ENCODE measurements at places on chromosomes 3 and 15.

DNA sequence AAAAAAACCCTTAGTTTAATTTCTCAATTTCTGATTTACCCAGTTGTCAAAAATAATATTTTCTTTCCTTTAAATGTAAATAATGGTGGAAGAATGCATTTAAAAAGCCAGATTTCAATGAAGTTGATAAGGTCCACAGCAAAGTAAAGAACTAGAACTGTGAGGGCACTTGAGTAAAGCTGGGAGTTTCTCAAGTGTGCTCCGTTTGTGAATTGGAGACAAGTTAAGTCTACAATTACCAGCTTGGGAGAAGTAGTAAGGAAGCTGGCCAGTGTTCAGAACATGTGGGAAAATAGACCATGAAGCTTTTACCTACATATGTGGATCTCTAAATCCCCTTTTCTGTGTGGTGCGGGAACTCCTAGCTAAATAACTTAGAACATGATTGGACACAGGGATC, 239.4 kb downstream of the OXSM start:
- DNase-seq, result no peak

- DNase-seq, result no peak
Observed at GRCh38 chr3:165837058-165837525, at the start of gene BCHE. Gene BCHE, minus strand, starts transcription at chr3:165837423. Its CDS starts 6,390 bp downstream, at chr3:165831033.

GRCh38 chr3:37987315-37987697, 3.3 kb upstream of the VILL start:
- DNase-seq, result no peak

GRCh38 chr3:3799173-3800079, at the start of gene LRRN1:
Gene LRRN1, plus strand, starts transcription at chr3:3799431. Its CDS starts 45,211 bp downstream, at chr3:3844642.
- DNase-seq, result no peak

DNA sequence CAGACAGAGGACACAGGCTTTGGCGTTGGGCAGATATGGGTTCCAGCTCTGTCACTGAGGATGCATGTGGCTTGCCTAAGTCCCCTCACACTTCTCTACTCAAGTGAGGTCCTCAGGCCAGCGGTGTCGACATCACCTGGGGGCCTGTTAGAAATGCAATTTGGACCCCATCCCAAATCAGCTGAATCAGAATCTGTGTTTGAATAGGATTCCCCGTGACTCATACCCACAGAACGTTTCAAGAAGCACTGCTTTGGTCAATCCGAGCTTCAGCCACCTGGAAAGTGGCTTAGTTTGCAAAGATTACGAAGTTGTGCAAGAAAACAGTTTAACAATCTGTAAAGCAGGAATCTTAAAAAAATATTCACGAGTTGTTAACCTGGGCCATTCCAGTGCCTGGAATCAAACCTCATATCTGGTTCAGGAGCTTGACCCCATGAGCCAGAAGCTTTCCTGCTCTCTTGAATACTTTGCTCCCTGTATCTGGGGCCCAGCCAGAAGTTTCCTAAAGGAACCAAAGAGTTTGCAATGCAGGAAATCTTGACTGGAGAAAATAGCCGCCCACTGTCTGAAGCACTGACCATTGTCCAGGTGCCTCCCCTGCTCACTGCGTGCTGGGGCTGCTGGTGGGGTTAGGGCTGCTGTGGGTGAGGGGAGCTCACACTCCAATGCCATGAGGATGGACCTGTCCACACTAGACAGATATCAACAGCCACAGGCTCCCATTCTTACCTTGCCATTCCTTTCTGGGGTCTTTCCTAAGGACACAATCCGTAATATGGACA, 208.5 kb upstream of the LINGO1 start:
- DNase-seq, result no peak

DNA sequence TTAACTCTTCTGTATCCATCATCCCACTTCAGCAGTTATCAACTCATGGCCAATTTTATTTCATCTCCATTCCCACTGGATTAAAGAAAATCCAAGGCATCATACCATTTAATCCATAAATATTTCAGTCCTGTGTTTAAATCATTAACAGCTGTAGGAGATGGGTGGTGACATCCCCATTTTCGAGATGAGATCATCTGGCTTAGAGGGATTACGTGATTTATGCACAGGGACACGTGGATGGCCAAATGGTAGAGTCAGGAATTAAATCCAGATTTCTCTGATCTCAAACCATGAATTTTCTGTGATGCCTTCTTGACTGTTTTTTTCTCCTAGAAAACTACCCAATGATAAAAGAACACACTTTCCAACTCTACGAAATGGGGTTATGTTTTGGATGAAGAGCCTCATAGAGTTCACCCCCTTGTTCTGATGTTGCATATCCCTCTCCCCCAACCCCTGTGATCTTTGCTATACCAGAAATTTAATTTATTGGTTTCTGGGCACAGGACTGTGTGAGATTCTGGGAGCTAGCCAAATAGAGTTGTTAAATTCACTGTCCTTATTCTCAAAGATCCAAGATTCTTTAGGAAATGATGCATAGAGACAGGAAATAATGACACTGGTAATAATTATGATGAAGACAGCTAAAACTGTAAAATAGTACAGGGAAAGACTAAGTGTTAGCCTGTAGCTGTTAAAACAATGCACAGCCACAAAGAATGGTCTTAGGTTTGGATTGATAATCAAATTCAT, 7.4 kb downstream of the ZNF589 start:
- no peak for DNase-seq

- no peak for DNase-seq
Observed at GRCh38 chr15:101305820-101306255, 10.8 kb upstream of the SNRPA1 start.

- no peak for DNase-seq
Observed at GRCh38 chr3:170740726-170741591, 129.0 kb downstream of the RPL22L1 start.

DNA sequence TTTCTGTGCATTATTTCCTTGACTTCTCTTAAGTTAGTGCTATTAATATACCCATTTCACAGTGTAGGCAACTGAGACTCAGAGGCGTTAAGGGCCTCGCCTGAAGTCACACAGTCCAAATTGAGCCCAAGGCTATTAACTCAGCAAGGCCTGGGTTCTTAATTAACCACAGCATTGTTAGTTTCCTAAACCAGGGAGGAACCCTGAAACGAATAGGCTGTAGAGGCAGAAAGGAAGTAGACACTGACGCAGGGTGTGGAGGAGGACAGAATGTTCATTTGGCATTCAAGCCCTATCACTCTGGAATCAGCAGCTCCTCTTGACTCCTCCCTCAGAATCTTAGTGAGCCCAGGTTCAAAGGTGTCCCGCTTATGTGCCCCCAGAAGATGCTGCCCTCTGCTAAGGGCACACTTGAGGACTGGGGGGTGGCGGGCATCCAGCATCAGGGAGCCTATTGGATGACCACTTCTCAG, 13.9 kb downstream of the ARHGEF3 start:
- DNase-seq, result peak; percentile 25

GRCh38 chr3:19688767-19689166, 245.2 kb downstream of the EFHB start:
- no peak for DNase-seq

GRCh38 chr3:100114413-100115030, at the start of gene FILIP1L:
Gene FILIP1L, minus strand, starts transcription at chr3:100114501.
- DNase-seq, result no peak

GRCh38 chr15:55379095-55379494, 29.1 kb downstream of the CCPG1 start:
- no peak for DNase-seq

- no peak for DNase-seq
Observed at GRCh38 chr15:78082106-78082742, 4.7 kb upstream of the TBC1D2B start.

- DNase-seq, result no peak
Observed at GRCh38 chr3:105866656-105867653, 1.9 kb downstream of the CBLB start.

GRCh38 chr3:136905549-136905948, 43.5 kb downstream of the NCK1 start:
- DNase-seq, result no peak

- DNase-seq, result no peak
Observed at GRCh38 chr3:89923921-89924610, 816.6 kb downstream of the EPHA3 start.

DNA sequence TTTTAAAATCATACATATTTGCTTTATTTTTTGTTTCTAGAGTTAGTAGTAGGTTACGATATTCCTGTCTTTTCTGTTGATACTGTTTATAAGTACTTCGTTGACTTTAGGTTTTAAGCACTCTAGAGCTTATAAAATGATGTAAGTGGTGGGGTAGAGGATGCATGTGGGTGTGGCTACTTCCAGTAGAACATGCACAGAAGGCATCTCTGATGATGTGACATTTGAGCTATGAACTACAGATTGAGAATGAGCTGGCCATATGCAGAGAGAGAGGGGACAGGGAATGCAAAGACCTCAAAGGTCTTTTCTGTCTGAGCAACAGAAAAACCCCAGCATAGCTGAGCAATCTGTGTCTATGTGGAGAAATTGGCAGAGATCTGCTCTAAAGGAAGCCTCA, 233.9 kb upstream of the STAC start:
- no peak for DNase-seq

DNA sequence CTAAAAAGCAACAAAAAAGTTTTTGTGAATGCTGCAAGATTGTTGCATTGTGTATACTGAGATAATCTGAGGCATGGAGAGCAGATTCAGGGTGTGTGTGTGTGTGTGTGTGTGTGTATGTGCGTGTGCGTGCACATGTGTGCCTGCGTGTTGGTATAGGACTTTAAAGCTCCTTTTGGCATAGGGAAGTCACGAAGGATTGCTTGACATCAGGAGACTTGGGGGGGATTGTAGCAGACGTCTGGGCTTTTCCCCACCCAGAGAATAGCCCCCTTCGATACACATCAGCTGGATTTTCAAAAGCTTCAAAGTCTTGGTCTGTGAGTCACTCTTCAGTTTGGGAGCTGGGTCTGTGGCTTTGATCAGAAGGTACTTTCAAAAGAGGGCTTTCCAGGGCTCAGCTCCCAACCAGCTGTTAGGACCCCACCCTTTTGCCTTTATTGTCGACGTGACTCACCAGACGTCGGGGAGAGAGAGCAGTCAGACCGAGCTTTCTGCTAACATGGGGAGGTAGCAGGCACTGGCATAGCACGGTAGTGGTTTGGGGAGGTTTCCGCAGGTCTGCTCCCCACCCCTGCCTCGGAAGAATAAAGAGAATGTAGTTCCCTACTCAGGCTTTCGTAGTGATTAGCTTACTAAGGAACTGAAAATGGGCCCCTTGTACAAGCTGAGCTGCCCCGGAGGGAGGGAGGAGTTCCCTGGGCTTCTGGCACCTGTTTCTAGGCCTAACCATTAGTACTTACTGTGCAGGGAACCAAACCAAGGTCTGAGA, 4.7 kb downstream of the BHLHE40 start:
- DNase-seq, result peak; percentile 68

GRCh38 chr3:77816366-77816765, 776.5 kb downstream of the ROBO2 start:
- no peak for DNase-seq

- DNase-seq, result no peak
Observed at GRCh38 chr3:99409961-99410360, 228.4 kb upstream of the COL8A1 start.

GRCh38 chr3:107238787-107239186, 138.5 kb upstream of the CCDC54 start:
- no peak for DNase-seq

- DNase-seq, result peak; percentile 6
Observed at GRCh38 chr3:123521179-123521969, 63.5 kb downstream of the HACD2 start.

DNA sequence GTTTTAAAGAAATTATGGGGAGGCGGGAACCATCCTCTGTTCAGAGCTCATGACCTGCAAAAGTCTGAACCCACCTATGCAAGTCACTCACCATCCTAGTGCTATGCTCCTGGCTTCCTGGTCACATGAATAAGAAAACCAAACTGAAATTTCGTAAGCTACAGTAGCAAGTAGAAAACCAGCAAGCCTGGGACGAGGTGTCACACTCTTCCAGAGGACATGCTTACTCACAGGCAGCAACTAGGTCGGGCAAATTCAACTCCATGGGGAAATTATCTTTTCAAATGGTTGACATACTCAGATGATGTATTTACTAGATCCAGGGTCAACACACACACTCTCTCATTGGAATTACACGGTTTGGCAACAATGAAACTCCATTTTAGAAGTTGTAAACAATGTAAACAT, 31.3 kb downstream of the LDHAL6B start:
- DNase-seq, result no peak

GRCh38 chr3:124565013-124565412, 165.2 kb upstream of the UMPS start:
- peak; percentile 36 for DNase-seq

DNA sequence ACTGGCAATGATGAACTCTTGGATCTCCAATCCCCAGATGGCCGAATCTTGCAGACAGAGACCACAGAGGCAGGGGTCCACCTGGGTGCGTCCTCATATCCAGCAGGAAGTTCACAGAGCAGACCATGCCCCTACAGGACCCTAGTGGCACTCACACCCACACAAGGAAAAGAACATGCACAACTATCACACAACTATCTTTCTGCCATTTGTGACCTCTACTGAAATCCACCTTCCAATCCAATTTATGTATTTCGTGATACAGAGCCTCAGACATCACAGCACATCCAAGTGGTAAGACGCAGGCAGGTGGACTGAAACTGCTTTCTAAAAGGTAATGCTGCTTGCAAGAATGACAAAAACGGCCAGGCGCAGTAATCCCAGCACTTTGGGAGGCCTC, 44.6 kb upstream of the SPATA12 start:
- DNase-seq, result no peak

DNA sequence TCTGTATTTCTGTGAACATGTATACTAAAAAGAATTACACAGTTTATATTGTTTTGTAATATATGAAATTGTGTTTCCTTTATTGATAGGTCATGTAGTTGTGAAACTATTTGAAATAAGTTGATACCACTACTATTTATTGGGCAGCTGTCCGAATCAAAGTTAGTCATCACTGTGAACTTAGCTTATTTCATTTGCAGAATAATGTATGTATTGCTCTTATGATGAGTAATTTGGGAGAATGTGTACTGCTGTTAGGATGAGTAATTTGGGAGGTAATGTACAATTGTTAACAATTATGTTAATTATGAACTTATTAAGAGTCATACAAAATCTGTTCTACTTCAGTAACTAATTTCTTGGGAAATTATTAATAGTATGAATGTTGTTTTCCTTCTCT, 22.2 kb downstream of the FXR1 start:
- DNase-seq, result no peak

DNA sequence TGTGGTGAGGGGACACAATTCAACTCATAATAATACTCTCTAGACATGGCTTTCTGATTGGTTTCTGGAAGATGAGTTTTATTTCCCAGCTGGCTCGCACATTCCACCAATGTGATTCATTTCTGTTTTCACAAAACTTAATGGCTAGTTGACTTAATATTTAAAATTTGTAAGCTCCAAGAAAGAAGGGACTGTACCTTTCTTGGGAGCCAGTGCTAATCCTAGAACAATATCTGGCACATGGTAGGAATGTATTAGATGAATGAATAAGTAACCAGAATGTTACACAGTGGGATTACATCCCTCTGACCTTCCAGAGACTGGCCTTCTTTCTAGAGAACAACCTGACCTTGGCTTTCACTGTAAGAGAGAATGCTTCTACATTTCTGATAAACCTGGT, 262.8 kb downstream of the RORA start:
- DNase-seq, result no peak

All from CD8-positive, alpha-beta memory T cell (primary cell).